ENCODE measurements at places on chromosomes 3 and 15. TPM values are rescaled to one million over a fixed set of nuclear protein-coding genes. Genes with fewer than 3 reads are reported as not detected.

DNA sequence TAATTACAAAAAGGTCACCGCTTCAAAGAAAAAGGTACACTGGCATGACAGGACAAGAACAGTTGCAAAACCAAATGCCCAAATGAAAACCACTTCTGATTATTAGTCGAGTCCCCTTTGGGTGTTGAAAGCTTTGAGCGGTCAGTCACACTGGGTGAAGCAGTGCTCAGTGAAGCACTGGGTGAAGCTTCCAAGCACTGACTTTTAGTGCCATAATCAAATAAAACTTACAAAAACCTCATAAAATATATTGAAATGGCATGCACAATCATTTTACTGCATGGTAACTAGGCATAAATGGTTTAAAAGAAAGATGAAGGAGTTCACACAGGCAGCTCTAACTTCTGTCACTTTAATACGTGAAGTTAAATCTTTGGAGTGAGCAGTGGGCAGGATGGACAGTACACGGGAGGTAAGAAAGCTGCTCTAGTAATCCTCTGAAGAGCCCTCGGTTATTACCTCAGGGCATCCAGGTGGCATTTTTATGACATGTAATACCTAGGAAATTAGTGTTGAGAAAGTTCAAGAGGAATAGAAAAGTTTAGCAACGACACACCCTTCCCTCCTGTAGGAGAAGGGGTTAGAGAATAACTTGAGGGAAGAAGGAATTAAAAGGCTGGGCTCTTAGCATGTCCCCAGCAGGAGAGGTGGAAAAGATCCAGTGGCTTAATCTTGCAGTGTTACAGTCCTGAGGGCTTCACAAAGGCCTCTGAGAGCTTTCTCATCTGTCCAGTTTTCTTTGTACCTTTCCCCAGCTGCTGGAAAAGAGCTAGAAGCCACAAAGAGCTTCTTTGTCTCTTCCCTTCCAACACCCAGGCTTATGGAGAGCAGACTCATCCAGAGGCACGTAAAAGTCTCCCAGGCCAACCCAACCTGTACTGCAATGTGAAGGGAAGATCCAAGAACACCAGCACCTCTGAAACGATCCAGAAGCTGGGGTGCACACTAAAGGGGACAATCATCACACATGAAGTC, 64.9 kb upstream of the MYO5C start:
- DNase-seq = no peak

ABHD14A gene
- 13.8 TPM for total RNA-seq

DNA sequence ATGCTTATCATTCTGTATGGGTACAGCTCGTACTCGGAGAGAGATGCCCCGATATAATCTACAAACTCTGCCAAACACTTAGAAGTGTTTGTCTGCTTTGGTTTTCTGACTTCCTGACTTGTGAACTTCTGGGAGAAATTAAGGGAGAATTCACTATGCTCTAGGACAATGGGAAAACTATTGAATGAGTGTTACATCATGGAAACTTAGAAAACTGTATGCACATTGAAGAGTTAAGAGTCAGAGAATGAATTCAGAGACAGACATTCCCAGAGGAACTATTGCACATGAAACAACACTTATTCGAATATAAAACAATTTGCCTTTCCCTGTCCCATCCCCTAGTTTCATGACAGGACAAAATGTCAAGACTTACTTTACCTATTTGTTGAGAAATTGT, 57.8 kb downstream of the DTWD1 start:
- no peak for DNase-seq

GOLGA8S gene
- total RNA-seq = 0.35 TPM

- DNase-seq = no peak
These were observed 9.9 kb downstream of the CHDH start for GRCh38 chr3:53836084-53836872.

GRCh38 chr3:134526319-134526718, 40.5 kb downstream of the CEP63 start:
- no peak for DNase-seq

DNA sequence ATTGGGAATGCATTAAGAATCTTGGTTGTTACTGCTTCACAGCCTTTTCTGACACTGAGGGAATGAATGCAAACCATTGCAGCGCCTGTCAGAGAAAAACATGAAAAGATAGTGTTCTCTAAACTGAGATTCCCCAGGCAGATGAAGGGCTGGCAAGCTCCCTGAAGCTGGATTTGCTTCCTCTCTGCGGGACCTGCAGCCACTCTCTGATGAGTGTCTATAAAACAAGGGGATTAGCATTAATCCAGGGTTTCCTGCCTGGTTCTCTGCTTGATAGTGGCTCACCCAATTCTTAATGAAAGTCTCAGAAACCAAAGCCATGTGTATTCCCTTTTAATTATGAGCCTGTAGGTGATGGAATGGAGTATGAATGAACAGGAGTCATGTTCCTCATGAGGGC, 344.3 kb upstream of the UMPS start:
- no peak for DNase-seq

DNA sequence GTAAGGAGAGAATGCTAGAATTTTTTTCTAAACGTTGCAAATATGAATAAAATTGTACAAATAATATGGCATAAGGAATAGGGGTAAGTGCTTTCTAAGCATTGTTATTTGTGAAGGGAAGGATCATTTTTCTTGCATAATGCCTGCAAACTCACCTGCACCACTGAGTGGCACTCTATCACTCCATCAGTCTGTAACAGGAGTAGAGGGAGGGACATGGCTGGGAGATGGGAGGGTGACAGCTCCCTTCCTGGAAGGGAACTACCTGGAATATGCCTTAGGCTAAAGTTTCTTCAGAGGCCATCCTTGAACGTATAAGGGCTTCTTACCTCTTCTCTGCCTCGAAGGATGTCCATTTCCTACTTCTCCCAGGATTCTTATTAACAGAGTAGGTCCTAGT, 3.0 kb downstream of the NAALADL2 start:
- peak; percentile 49 for DNase-seq

- DNase-seq = peak; percentile 65
These were observed 112.8 kb upstream of the MEF2A start for GRCh38 chr15:99452728-99453636.

CSPG5 gene
- 0.48 TPM for total RNA-seq

DNA sequence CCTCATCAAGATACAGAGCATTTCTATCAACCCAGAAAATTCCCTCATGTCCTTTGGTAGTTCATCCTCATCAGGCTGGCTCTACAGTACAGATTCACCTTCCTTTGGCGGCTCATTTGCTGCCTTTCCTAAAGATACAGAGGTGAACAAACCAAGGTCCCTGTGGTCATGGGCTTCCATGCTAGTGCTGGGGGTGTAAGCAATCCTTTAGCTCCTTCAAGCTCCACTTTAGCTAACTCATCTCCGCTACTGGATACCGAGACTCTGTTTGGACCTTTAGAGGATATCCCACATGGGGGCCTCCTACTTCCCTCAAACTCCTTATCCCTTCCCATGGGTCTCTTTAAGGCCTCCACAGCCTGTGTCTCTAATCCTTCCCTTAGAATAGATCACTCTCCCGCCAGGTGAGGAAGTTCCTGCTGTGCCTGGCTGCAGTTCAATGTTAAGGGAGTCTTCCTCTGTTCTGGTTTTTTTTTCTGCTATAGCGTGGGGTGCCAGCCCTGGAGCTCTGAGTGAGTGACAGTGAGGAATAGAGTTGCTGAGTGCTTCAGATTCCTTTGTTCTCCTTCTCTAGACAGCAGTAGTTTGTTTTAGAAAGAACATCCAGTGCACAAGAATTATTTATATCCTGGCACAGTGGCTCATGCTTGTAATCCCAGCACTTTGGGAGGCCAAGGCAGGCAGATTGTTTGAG, 30.7 kb downstream of the CLEC3B start:
- no peak for DNase-seq
